ENCODE measurements at places on chromosomes 5 and 9. TPM values are rescaled to one million over a fixed set of nuclear protein-coding genes. Genes with fewer than 3 reads are reported as not detected.

Gene SLC46A2
- total RNA-seq: 0.19 TPM

DNA sequence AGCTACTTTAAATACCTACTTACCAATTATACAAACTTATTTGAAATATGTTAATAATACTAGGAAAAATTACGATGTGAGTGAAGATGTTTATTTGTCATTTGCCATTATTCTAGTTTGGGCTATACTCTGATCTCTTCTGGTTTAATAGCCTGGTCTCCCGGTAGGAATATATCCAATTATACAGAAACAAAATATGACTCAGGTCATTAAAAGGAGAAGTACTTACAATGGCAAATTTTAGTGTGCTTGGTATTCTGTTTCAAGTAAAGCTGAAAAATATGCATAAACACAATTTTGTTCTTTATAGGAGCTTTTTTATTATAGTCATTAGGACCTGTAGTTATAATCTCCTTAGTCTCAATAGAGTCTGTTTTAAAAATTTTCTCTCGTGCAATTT is 176.8 kb downstream of the SLCO4C1 start:
- DNase-seq: no peak

DNA sequence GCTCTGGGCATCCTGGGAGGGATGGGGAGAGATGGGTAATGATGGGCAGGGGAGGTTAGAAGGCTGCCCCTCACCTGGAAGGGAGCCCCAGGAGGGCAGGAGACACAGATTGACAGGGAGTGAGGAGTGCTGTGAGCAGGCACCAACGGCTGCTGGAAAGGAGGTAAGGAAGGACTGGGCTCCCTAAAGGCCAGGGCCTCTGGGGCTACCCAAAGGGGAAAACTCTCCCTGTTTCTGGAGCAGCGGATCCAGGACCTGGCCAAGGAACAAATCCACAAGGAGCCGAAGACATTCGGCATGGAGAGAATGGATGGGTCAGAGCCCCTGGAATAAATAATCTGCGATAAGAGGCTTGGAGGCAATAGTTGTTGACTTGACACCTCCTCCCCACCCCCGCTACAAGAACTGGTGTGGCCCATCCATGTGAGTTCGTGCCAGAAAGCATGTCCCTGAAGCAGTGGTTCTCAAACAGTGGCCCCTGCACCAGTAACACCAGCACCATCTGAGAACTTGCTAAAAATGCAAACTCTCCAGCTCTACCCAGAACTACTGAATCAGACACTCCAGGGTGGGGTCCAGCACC is 208.3 kb downstream of the GABBR2 start:
- no peak for DNase-seq

GRCh38 chr5:112737070-112737462 is 619 bp upstream of the APC start:
- no peak for DNase-seq

Gene DNAH5
- total RNA-seq: 0.57 TPM

DNA sequence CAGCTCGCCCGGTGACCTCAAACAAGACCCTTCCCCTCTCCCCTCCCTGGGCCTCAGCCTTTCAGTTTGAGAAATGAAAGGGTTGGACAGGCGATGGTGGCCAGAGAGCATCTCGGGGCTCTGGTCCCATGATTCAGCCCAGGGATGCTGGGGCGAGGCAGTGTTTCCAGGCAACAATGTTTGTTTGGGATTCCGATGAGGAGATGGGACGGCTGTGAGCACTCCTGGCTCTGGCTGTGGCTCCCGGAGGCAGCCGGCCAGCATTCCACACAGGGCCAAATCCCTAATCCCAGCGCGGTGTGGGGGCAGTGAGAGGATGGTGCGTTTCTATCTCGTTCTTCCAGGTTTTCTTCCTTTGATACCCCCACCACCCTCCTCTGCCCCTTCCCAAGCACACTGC is 66.0 kb downstream of the HMCN2 start:
- peak; percentile 96 for DNase-seq

DNA sequence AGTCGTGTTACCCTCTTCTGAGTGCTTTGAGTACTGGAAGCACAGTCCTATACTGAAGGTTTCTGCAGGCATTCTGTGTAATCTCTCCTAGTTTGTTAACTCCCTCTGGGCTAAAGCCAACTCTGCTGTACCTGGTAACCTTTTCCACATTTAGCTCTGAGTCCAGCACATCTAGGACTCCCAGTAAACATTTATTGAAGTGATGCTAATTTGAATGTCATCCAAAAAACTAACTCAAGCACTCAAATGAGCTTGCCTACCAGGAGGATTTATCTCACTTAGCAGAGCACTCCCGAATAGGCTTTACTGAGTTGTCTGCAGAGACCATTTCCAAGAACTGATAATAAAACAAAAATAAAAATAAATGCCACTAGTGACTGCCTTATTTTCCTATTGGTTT is 79.5 kb upstream of the NFIB start:
- no peak for DNase-seq

DNA sequence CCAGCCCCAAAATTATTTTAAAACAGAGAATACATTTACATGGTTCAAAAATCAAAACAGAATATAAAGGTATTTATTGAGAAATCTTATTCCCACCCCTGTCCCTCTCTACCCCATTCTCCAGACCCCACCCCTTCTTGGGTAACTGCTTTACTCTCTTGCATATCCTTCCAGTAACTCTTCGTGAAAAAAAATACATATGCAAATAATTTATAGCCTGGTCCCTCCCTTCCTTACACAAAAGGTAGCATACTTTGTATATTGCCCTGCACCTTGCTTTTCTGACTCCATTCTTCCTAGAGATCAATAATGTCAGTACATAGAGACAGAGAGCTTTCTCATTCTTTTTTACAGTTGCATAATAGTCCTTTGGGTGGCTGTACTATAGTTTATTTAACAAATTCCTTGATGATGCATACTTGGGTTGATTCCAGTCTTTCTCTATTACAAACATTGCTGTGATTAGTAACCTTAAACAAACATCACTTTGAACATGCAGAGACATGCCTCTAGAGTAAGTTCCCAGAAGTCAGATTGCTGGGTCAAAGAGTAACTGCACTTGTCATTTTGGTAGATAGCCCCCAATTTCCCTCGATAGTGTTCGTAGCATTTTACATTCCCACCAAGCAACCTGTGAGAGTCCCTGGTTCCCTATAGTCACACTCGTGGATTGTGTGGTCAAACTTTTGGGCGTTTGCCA is 47.9 kb downstream of the STOM start:
- no peak for DNase-seq

- DNase-seq: no peak
These were observed 63.9 kb downstream of the ALDH1A1 start for GRCh38 chr9:72888943-72889342.

Data from posterior vena cava (tissue), 2 donors.